ENCODE measurements at places on chromosomes 13 and 19.

GRCh38 chr13:46596466-46596865, 43.5 kb downstream of the LRCH1 start:
- DNase-seq = no peak

DNA sequence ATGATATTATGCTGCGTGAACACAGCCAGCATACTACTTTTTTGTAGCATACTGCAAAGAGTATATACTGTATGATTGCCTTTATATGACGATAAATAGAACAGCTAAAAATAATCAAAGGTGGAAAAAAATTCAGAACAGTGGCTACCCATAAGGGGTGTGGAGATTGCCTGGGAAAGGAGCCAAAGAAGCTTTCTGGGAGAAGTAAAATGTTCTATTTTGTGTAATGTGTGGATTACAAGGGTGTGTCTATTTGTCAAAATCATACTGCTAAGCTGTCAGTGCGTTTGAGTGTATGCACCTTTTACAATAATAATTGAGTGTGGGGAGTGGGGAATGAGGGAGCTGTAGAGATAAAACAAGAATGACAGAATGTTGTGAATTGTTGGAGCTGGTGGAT, 45.2 kb upstream of the MTIF3 start:
- no peak for DNase-seq

GRCh38 chr19:5896365-5897076, 7.1 kb downstream of the NDUFA11 start:
- no peak for DNase-seq

DNA sequence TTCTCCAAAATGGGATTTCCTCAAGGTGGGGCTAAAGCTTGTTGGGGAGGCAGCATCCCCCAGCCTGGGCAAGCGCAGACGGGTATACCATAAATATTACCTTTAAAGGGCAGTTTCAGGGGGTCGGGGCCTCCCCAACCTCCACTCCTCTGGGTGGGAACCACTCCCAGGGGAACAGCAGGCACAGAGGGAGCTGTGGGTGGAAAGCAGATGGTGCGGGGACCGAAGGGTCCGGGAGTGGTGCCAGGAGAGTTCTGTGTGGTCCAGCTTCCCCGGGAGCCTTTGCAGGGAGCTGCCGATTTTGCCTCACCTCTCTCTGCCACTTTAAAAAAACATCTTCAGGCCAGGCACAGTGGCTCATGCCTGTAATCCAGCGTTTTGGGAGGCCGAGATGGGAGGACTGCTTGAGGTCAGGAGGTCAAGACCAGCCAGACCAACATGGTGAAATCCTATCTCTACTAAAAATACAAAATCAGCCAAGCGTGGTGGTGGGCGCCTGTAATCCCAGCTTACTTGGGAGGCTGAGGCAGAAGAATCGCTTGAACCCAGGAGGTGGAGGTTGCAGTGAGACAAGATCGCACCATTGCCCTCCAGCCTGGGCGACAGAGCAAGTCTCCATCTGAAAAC, 5.5 kb downstream of the MAST3 start:
- DNase-seq = no peak

GRCh38 chr13:21071015-21071414, 9.6 kb upstream of the LATS2 start:
- DNase-seq = no peak

GRCh38 chr13:109770436-109770835, 15.9 kb downstream of the IRS2 start:
- DNase-seq = no peak

DNA sequence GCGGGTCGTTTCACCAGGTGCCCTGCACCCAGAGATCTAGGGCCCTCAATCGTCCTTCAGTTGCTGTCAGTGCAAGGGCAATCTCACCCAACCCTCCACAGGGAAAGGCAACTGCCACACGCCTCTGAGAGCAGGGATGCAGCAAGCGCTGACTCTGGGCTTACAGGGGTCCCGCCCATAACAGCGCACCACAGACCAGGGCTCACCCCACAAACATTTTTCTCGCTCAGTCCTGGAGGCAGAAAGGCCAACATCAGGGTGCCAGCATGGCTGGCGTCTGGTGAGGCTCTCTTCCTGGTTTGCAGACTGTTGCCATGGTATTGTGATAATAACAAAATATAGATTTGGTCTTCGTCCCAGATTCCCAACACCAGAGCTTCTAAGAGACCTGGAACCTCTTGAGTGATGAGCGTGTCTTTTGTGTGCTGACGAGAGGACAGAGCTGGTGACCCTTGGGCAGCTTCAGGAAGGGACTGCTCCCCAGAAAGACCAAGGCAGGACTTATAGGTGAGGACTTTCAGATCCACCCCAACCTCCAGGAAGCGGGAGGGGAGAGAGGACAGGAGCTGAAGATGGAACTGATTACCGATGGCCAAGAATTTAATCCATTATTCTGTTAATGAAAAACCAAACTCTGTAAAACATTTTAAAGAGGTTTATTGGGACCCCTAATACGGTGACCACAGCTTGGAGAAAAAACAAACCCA, 51.3 kb downstream of the C13orf46 start:
- DNase-seq = no peak

DNA sequence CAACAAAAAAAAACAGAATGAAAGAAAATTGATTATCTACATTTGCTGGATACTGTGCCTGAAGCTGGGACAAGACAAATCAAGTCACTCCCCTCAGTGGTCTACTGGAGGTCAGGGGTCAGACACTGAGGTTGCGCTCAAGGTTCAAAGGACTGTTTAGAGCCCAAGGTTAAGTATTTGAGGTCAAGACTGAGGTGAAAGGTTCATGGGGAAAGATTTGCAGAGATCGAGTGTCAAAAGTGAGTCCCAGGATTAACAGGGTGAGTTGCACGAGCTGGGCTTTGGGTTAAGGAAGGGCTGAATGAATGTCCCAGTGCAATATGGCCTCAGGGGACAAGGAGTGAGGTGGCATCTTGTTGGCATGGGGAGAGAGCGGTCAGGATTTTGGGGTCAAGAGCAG, 3.4 kb upstream of the TOMM40 start:
- no peak for DNase-seq

DNA sequence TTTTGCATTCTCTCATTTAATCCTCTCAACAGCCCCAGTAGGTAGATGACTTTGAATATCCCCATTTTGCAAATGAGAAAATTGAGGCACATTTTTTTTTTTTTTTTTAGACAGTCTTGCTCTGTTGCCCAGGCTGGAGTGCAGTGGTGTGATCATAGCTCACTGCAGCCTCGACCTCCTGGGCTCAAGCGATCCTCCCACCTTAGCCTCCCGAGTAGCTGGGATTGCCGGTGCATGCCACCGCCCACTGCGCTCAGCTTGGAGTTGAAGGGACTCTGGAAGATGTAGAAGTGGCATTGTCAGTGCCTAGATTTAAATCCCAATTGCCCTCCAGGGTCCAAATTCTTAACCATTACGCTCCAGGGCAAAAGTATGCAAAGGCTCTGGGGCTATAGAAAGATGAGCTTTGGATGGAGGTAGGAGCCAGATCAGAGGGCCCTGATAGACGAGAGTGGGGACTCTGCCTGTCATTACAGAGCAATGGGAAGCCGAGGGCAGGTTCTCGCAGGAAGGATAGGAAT, 813 bp upstream of the MCOLN1 start:
- DNase-seq = no peak

- DNase-seq = no peak
These were observed 539.7 kb downstream of the DACH1 start for GRCh38 chr13:71327266-71327665.

- peak; percentile 34 for DNase-seq
These were observed at the start of gene ZNF579 for GRCh38 chr19:55580628-55581144. Gene ZNF579 (minus strand): TSS chr19:55580848. CDS start chr19:55579639, 1,209 bp downstream.

DNA sequence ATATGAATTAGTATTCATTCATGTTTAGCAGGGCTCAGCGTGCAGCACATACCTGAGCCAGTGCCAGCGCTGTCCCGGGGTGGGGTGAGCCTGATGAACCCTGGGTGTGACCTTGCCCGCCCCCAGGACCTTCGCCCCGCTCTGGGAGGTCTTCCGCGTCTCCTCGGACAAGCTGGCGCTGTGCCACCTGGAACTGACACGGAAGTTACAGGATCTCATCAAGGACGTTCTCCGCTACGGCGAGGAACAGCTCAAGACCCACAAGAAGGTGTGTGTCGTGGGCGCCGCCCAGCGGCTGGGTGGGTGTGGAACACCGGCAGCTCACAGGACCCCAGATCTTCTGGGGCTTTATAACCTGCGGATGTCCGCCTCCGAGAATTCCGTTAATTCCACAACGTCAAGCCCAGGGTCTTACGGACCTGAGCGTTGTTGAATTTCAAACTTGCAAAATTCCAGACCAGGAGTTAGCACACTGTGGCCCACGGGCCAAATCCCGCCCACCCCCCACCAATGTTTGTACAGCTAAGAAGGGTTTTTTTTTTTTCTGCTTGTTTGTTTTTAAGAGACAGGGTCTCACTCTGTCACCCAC, 15.4 kb downstream of the FCHO1 start:
- no peak for DNase-seq

DNA sequence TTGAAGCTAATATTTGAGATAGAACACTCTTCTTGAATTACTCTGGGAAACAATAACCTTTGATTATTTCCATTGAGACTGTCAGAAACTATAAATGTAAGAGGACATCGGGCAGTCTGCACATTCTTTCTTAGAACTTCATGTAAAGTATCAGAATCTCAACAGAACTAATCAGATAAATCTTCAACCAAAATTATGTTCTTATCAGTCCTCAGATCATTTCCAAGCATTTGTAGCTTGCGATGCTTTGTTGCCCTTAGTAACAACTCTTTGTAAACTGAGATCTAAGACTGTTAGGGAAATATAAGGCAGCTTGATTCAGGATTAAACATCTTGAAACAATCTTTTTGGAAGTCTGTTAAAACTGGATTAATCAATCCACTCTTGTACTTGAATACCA, 70.3 kb downstream of the FNDC3A start:
- no peak for DNase-seq

DNA sequence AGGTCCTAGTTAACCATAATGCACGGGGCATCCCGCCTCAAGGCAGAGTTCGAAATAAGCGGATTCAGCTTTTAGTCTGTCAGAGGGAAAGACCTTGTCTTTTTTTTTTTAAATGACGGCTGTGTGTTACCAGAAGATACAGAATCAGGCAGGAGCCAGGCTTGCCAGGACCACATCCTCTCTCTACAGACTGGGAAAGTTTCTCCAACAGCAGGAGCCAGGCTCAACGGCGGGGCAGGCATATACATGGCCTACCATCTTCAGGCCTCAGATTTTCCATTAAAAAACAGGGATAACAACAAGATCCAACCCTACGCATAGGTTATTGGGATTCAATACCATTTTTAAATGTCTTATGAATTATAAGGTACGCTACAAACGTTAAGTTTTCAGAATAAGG, 17.8 kb downstream of the IRS2 start:
- no peak for DNase-seq

GRCh38 chr13:105778196-105778595, 757.3 kb downstream of the EFNB2 start:
- DNase-seq = no peak

DNA sequence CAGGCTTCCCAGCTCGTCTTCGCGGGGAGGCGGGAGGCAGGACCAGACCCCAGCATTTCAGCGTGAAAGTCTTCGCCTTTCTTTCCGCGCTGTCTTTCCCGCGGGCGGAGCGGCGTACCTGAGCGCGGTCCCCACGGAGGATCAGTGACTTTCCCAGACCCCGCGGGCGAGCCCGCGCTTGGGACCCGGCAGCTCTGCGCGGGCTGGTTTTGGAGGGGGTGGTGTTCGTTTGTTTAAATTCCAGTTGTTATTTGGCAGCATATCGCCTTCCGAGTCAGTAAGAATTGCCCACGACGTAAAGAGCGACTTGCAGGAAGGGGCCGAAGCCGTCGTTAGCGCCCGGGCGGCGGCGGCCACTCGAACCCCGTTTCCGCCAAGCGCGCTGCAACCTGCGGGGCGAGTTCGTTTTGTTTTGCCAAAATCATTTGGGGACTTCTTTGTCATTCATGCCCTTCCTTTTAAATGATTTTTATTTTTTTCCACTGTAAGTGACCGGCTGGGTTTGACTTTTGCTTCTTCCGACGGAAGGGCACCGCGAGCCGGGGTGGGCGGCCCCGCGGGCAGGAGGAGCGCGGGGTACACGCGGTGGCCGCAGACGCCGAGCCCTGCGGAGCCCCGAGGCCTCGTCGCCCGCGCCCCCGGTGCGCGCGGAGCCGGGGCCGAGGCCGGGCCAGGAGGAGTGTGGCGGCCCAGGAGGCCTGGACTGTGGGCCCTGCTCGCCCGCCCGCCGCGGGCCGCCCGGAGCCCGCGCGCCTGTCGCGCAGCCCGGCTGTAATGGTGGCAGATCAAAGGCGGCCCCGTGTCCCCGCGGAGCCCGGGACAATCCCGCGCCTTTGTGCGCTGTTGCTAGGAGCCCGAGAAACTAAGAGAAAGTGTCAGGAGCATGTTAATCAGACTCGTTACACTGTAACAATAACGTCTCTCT, 75.9 kb downstream of the ZIC5 start:
- DNase-seq = no peak

- DNase-seq = peak; percentile 64
These were observed 2.9 kb downstream of the CILP2 start for GRCh38 chr19:19540715-19541515.

DNA sequence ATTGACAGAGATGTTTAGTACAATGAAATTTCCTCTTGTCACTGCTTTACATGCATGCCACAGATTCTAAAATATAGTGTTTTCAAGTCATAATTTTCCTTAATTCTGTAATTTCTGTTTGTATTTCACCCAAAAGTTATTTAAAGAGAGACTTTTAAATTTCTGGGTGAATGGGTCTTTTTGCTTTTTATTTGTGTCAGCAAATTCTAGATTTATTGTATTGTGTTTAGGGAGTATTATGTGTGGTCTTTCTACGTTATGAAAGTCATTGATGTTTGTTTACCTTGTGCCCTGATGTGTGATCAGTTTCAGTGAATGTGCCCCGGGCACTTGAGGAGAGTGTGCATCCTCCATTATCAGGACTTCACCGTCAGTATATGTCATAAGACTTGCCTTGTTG, 92.7 kb downstream of the SGCG start:
- DNase-seq = no peak

DNA sequence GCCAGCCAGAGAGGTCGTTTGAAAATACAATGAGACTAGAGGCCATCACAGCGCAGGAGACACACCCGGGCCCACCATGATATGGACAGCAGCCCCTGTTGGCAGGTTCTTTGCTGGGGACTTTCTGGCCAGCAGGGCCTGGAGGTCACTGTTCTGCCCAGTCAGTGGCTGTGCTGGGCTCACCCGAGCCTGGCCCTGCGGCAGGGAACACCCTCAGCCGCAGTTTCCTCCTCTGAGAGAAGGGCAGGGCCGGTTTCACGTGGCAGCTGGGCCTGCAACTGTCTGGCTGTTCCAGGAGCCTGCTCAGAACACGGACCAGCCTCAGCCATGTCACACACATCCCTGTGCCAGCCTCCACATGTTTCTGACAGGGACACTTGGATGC, 39.4 kb downstream of the ADPRHL1 start:
- DNase-seq = no peak

GRCh38 chr19:27676334-27676733, 1536.6 kb downstream of the UQCRFS1 start:
- DNase-seq = no peak

DNA sequence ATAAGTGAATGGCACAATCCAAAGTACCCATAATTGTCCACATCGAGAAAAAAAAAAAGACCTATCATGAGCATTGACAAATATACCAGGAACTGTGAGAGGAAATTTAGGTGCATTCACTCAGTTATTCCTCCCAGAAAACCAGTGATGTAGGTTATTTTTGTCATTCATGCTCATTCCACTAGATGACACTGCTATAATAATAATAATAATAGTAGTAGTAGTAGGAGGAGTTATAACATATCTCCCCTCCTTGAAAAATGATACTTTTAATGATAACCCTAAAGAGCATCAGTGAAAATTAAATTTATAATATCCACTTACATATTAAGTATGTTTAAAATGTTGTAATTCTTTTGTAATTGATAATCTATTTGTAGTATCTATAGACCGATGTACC, 463.9 kb upstream of the MIR17HG start:
- no peak for DNase-seq

- no peak for DNase-seq
These were observed 471.5 kb downstream of the TSHZ3 start for GRCh38 chr19:30877661-30878113.
